ENCODE measurements at places on chromosomes 11 and 22.

- no peak for DNase-seq
Measured at GRCh38 chr11:108198833-108199232, 23.6 kb downstream of the NPAT start.

- no peak for DNase-seq
Measured at GRCh38 chr22:36612458-36612857, 83.5 kb upstream of the EIF3D start.

- no peak for DNase-seq
Measured at GRCh38 chr11:128165572-128165971, 421.8 kb downstream of the ETS1 start.

DNA sequence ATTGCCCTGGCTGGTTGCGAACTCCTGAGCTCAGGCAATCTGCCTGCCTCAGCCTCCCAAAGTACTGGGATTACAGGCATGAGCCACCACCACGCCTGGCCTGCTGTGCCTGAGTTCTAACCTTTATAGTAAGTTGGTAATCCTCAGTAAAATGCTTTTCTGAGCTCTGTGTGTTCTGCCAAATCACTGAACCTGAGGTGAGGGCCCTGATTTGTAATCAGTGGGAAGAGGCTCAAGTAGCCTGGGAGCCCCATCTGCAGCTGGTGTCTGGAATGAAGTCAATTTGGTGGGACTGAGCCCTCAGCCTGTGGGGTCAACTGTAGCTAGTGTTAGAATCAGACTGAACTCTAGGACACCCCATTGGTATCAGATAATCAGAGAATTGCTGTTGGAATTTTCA, 72.6 kb upstream of the PARVG start:
- DNase-seq, result no peak

GRCh38 chr11:73397468-73398131, 21.4 kb downstream of the RELT start:
- DNase-seq, result no peak

GRCh38 chr11:66371627-66372415, at the start of gene SLC29A2:
Gene SLC29A2, minus strand, starts transcription at chr11:66371760. Its CDS starts 169 bp downstream, at chr11:66371591.
- peak; percentile 48 for DNase-seq

DNA sequence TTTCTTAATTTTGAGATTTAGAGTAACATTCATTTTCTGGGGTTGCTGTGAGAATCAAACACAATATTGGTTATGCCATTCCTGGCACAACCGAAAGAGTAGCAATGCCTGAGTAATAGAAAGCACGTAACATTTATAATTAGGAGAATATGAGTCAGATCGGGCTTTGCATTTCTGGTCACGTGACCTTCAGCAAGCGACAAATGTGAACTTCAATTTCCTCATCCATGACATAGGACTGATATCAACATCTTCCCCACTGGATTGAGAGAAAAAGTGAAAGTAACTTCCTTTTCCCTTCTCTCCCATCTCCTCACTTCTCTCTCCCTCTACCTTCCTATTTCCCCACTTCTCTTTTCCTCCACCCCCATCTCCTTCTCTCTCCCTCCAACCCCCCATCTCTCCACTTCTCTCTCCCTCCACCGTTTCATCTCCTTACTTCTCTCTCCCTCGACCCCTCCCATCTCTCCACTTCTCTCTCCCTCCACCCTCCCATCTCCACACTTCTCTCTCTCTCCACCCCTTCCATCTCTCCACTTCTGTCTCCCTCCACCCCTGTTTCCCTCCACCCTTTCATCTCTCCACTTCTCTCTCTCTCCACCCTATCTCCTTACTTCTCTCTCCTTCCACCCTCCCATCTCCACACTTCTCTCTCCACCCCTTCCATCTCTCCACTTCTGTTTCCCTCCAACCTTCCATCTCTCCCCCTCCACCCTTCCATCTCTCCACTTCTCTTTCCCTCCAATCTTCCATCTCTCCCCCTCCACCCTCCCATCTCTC, 33.5 kb upstream of the CAT start:
- no peak for DNase-seq

- DNase-seq, result no peak
Measured at GRCh38 chr11:19816817-19817216, 104.2 kb downstream of the NAV2 start.

GRCh38 chr11:8823174-8823742, 87.7 kb upstream of the AKIP1 start:
- no peak for DNase-seq

DNA sequence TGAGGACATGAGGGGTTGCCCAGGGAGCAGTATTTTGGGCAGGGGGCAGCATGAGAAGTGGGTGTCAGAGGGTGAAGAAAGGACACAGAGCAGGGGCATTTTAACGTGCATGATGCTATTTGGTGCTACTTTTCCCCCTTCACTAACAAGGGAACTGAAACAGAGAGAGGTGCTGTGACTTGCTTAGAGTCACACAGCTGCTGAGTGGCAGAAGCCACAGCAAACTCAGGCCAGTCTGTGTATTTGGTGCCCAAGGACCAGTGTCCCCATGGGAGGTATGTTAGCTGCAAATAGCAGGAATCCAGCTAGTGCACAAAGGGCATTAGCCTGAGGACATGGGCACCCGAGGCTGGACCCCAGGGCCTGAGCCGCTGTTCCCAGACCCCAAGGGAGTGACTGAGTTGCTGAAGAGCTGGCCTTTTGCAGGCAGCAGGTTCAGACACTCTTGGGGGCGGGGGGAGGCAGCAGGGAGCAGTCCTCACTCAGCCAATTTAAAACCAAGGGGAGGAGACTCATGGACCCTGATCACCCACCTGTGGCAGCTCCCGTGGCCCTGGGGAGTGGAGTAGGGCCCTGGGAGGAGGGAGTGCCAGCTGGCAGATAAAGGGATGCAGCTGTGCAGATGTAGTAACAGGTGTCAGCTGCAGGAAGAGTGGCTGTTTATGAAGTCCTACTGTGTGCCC, 14.6 kb downstream of the PARVG start:
- DNase-seq, result no peak

- DNase-seq, result no peak
Measured at GRCh38 chr11:13091373-13091772, 82.3 kb downstream of the RASSF10 start.

DNA sequence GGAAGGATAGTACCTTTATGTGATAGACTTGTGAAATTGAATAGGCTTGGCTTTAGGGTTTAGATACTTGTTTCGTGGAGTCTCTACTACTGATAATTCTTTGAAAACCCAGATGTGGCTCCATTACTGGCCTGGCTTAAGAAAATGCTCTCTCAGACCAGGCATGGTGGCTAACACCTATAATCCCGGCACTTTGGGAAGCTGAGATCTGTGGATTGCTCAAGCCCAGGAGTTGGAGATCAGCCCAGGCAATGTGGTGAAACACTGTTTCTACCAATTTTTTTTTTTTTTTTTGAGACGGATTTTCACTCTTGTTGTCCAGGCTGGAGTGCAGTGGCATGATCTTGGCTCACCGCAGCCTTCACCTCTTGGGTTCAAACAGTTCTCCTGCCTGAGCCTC, 40.9 kb downstream of the ATG13 start:
- DNase-seq, result no peak

- DNase-seq, result no peak
Measured at GRCh38 chr22:43851979-43852307, 10.4 kb downstream of the SULT4A1 start.

DNA sequence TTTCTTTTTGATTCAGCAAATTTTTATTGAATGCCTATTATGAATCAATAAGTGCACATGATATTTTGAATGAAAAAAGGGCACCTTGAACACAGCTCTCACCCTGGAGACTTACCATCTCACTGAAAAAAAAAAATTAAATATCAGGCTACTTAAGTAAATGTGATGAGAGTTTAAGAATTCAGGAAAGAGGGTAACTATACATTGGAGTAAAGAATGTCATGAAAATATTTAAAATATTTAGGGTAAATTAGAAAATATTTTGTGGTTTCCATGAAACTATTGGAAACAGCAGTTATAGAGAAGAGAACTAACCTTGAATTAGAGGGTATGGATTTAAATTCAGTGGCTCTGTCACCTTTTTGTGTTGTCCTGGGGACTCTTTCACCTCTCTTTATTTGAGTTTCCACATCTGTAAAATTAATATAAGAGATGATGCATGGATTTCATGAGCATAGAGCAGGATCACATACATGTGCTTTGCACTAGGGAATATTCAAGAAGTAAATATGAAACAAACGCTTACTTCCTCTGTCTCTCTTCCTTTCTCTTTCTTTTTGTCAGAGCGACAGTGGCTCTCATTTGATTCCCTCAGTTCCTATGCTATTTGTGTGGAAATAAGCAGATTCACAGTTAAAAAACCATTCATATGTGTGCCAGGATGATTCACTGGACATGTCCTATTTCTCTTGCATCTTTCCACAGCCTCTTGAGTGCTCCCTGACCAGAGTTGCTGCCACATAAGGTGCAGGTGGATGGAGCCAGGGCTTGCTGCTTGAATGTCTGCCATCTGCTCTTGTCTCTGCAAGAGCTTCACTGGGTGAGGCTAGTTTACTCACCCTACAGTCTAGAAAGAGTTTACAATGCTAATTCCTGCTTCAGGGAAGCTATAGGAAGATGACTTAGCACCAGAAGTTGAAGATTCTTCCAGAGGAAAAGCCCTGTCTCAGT, 533.1 kb downstream of the ETS1 start:
- no peak for DNase-seq

GRCh38 chr11:45871638-45872037, 13.8 kb upstream of the MAPK8IP1 start:
- no peak for DNase-seq

DNA sequence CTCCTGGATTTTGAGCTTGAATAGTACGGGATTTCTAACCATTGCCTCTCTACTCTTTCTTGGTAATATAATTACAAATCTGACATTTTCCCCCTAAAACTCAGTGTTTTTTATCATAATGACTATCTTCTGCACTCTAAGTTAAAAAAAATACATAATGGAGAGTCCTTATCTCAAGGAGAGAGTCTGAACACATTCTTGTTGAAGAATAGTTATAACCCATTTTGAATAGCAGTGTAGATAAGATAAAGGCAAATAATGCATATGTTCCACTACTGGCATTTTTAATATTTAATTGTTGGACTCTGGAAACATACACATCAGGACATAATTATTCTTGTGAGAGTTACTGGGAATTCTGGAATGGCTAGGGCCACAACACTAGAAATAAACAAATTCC, 456.5 kb upstream of the ANO5 start:
- no peak for DNase-seq

GRCh38 chr22:50204571-50204970, 3.8 kb downstream of the SELENOO start:
- no peak for DNase-seq

DNA sequence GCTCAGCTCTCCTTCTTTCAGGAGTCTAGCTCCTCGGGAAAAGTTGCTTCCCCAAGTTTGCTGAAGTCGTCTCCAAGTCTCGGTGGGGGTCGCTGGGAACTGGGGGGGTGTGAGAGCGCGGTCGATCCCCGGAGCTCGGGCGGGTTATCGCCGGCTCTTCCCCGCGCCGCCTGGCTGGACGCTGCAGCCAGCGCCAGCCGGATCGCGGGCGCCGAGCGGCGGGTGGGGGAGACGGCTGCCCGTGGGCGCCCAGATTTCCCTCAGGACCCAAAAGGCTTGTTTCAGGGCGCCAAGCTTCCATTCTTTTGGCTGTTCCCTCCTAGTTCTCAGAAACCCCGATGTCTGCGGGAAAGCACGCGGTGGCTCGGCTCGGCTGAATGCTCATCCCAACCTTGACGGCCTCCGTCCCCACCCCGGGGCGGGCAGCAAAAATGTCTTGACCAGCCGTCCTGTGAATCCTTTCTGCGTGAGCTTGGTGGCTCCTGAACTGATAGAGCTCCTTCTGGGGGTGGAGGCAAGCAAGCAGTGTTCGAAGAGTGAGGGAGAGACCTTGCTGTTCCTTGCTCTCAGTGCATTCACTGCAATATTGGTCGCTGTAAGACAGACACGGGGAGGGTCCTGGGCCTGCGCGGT, 1.7 kb downstream of the ZBTB16 start:
- DNase-seq, result no peak

DNA sequence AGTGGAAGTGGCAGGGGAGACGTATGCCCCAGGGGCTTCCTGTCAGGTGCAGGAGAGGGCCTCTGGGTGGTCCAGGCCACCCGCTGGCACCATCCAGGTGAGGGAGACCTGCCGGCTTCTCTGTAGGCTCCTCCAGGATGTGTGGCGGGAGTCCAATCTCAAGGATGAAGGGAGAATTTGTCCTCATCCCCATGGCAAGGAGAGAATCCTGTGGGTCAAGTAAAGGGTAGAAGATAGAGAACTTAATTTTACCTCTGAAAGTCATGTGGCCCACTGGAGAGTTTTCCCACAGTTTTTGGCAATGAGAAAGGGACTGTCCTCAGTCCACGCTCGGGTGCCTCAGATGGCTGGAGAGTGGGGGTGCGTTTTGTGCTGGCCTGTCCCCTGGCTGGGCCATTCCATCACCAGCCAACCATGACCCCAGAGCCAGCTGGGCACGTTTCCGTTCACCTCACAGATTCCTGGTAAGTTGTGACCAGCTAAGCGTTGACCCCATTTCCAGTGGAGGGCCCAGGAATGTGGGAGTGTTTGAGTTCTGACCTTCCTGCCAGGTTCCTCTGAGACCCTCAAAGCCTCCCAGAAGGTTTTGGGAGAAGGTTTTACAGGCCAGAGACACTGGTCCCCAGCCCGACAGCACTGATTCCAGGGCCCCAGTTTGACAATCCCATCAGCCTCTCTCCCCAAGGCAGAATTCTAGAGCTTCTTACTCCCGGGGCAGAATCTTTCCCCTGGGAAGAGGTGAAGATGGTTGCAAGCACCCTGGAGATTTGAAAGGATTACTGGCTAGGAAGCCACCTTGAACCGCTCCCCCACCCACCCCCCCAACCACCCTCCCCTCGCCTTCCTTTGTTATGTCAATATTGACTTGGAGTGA, 2.6 kb downstream of the OVOL1 start:
- no peak for DNase-seq

DNA sequence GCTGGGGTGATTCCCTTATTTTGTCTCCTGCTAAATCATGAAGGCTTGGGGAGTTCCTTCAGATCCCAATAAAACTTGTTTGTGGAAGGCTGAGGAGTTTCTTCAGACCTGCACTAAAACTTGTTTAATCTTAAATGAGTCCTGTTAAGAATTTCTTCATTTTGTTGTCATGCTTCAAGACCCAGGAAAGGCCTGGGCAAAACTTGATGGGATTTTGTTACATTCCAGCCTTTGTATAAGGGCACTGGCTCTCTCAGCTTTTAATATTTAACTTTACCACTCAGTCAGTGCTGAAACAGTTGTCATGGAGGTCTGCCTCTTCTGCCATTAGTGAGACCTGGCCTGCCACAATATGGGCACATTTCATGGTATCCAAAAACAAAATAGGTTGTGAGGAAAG, 699.0 kb downstream of the ETS1 start:
- DNase-seq, result no peak

DNA sequence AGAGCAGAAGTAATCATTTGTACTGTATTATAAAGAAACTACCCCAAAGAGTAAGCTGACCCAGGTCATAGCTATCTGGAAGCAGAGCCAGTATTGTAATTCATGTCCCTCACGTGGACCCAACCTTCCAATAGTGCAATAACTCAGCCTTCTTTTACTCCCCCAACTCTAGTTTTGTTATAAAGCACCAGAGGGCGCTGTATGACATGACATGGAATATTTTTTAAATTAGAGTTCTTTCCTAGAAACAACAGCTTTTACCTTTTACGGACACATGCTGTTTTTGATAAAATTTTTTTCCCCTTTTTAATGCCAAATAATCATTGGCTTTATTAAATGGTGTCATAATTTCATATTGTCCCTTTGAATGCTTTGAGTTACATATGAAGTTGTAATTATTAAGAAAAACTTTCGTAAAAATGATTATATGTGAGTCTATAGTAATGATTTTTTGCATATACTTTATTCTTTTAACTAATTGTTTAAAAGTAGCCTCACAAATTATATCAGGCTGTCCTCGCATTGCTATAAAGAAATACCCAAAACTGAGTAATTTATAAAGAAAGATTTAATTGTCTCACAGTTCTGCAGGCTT, 76.9 kb downstream of the DKK3 start:
- DNase-seq, result no peak

GRCh38 chr22:41204066-41204465, 1.0 kb upstream of the L3MBTL2 start:
- no peak for DNase-seq

Data from stimulated activated CD8-positive, alpha-beta memory T cell treated with anti-CD3 and anti-CD28 coated beads, Interleukin-2, amount 100 ng/mL, for 1 hour (primary cell).